ENCODE measurements at places on chromosomes 5 and 9.

- DNase-seq: no peak
These were observed 2.9 kb upstream of the DAB2 start for GRCh38 chr5:39427633-39428032.

DNA sequence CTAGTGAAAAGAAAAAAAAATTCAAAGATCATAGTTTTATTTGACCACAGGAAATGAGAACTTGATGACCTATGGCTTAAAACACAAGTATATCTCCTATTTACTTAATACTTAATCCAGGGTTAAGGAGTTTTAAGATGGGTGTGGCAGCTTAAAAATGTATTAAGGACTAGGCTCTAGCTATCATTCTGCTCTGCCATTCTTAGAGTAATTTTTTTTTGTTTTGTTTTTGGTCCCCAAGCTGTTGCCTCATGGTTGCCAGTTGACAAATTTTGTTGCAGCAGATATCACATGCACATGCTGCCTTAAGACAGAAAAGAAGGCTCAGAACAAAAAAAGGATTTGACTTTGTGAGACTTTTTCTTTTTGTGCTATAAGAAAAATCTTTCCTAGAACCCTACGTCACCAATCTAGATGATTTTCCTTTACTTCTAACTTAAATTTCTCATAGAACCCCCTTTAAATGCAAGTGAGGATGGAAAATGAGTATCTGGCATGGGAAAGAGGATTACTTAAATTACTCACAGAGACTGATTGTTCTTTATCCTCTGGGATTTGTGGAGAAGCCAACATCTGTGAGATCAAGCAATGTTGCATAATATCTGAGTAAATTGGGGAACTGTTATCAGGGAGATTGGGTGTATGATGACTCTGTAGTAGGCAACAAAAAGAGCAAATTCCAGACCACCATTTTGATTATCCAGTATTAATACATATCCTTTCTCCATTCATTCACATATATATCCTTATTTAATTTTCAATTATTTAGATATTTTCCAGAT lies 364.7 kb upstream of the CD180 start:
- DNase-seq: no peak

- DNase-seq: no peak
These were observed 189.4 kb upstream of the DMRTA1 start for GRCh38 chr9:22257026-22257816.

DNA sequence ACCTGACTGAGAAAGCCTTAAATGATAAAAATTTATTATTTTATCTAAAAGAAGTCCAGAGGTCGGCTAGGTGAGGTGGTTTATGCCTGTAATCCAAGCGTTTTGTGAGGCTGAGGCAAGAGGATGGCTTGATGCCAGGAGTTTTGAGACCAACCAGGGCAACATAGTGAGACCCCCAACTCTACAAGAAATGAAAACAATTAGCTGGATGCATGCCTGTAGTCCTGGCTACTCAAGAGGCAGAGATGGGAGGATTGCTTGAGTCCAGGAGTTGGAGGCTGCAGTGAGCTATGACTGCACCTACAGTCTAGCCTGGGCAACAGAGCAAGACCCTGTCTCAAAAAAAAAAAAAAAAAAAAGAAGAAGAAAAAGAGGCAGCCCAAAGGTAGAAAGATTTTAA lies 179.9 kb upstream of the KIF2A start:
- no peak for DNase-seq

GRCh38 chr9:16032799-16033198 lies 480.0 kb downstream of the CCDC171 start:
- no peak for DNase-seq

DNA sequence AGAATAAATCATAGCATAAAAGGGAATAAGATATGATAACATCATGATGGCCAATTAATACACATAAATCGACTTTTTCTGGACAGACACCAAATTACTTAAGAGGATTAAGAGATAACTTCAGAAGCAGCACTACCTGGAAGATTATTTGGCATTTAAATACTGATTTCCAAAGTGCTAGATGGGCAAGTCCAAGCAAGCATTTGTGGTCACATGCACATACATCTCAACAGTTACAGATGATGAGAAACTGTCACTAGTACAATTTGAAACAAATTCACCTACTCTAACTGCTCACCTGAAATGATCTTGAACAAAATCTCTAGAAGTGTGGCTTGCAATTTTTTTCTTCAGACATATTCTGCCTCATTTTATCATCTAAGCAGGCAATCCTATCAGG lies 26.8 kb upstream of the RASGEF1C start:
- DNase-seq: no peak

GRCh38 chr5:52132053-52132452 lies 655.7 kb upstream of the ITGA1 start:
- no peak for DNase-seq

DNA sequence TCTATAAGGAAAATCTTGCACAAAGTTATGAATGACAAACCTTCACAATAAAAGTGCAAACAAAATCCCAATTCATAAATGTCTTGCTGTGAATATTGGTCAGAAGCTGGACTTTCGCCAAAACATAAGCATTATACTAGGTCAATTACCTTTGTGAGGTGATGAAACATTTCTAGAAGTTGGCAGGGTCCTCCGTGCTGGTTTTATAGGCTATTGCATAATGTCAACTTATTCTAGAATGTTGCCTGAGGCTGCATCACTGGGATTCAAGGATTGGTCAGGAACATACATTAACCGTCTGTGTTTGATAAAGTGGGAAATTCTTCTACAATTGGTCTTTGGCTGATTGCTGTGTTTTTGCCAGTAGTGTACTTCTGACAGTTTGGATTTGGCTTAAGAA lies 49.8 kb upstream of the PALM2AKAP2 start:
- DNase-seq: no peak

- no peak for DNase-seq
These were observed 1045.0 kb upstream of the DMAC1 start for GRCh38 chr9:8844549-8844948.

DNA sequence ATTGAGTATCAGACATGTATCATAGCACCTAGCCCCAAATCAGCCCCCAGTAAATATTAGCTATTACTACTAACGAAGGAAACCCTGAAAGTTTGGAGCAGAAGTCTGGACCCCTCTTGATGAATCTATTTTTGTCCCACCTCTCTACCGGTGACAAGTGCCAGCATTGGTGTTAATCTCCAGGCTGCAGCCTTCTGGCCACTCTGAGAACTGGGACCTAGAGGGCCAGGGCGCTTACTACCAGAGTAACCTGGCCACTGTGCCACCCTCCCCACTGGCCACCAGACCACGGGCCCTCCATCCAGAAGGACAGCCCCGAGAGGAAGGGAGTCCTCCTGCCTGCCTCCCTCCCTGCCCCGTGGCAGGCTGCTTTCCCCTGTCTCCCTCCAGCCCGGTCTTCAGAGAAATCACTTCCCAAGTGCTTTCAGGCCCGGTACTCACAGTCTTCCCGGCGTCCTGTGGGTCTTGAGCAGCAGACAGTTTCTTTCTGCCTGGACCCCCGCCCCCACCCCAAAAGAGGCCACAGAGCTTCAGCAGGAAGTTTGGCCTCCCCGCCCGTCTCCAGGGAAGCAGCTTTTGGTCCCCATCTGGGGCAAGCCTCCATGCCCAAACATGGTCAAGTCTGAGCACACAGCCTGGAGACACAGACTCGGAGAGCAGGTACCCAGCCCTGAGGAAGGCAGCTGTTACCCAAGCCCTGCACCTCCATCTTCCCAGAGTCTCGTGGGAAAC lies at the start of gene KCNMB1:
Gene KCNMB1, minus strand, starts transcription at position 550 of the 732 bp plus-strand sequence. CDS start 3,920 bp downstream, outside the sequence.
- DNase-seq: no peak

DNA sequence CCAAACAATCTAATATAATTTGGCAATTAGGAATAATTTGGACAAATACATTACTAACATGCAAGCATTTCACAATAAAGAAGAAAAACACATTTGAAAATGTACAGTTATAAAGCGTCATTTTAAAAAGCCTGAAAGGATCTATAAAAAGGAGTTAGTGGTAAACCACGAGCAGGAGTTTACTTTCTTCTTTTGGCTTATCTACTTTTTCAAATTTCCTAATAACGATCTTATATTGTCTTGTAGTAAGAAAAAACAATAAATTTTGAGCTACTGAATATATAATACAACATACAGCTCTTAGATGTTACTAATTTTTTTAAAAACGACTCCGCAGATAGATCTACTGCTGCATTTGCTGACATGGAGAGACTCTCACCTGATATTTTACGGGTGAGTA lies 79.9 kb downstream of the SMIM23 start:
- DNase-seq: no peak

- DNase-seq: no peak
These were observed 479.4 kb downstream of the ENC1 start for GRCh38 chr5:74161170-74161569.

DNA sequence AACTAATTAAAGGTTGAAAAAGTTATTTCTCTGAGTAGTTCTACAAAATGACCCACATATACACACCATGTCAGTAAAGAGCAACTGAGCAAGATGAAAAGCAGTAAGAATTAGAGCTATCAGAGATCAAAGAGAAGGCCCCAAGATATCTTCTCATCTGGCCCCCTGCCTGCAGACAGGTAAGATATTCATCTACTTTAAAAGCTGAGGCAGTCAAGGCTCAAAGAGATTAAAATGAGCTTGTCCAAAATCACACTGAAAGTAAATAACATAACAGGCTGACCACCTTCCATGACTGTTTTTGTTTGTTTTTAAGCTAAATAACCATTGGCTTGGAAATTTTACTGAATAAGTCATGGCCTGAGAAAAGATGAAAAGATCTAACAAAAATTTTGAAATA lies 266.2 kb downstream of the FBXL17 start:
- no peak for DNase-seq

- DNase-seq: no peak
These were observed 7.8 kb upstream of the OLFM1 start for GRCh38 chr9:135079676-135080075.

- DNase-seq: no peak
These were observed 91.4 kb downstream of the ANXA1 start for GRCh38 chr9:73243078-73243477.

DNA sequence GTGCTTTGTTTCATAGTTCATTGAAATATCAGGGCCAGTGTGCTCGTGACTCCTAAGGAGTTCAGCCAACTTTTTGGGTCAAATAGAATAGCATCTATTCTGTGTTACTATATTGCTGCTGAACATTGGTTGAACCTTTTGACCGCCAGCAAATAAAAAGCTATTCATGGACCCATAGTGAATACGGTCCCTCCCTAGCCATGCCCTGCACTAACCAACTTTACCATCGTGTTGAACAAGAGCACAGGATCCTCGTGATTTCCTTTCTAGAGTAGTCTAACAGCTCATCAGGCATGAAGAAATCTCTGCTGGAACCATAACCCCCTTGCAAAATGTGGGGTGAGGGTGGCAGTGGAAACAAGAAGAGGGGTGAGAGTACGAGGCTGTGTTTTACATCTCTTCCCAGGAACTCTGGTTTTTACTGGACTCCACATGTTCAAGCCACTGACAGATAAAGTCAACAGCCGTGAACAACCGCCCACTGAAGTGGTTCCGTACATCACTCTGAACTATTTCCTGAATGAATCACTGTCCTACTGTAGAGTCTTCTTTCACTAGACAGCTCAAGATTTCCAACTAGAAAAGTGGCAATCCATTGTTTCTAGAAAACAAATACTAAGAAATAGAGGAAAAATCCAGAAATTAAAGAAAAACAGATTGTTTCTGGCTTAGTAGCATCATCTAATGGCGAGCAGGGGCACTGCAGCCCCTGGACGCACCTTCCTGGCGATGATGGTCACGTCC lies 70.1 kb upstream of the SPATA31E1 start:
- no peak for DNase-seq

DNA sequence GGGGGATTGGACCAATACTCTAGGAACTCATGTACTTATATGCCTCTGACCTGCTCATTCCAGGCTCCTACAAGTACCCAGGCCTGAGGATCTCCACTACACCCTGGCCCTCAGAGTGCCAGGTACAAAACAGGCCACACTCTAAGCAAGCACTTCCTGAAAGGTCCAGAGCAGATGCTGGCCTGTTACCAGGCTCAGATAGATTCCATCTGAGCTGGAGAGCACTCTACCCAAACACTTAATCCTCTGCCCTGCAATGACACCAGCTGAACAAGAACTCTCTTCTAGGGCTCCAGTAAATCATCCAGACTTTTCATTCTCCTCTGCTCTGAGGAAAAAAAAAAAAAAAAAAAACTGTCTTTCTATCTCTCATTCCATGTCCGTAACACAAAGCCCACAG lies 2.9 kb downstream of the P4HA2 start:
- DNase-seq: no peak

- no peak for DNase-seq
These were observed 81.8 kb upstream of the HRH2 start for GRCh38 chr5:175576096-175576495.
